Stimulated activated CD8-positive, alpha-beta memory T cell treated with anti-CD3 and anti-CD28 coated beads, Interleukin-4, amount 100 ng/mL, for 1 hour (primary cell): ENCODE measurements at places on chromosomes 5 and 9.

GRCh38 chr5:112551419-112552032 lies 132.4 kb upstream of the EPB41L4A start:
- DNase-seq, result no peak

- no peak for DNase-seq
These were observed at the start of gene PAEP for GRCh38 chr9:135561391-135562234. Gene PAEP, plus strand, starts transcription at chr9:135561756.

DNA sequence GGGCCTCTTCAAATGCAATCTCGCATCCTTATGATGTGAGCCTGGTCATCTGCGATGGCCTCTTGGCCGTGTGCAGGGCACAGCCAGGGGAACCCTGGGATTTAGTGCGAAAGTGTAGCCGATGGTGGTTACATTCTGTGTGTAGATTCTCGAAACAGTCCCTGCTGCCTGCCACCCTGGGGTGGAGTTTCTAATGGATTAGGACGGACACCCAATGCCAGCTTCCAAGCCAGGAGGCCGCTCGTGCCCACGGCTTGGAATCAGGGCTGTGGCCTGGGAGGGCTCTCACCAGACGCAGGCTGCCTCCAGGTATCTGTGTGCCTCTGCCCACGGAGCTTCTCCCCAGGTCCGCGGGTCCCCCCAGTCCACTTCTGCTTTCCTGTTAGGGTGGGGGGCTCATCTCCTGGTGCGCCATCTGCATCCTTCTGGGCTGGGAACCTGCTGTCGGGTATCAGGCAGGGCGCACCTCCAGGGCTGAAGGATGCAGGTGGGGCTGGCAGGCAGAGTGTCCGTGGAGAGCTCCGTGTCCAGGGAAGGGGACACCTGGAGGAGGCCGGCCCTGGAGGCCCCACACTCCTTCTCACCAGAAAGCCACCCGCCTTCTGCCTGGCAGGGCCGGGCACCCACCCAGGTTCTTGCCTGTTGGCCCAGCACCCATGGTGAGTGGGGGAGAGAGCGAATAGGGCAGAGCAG lies 3.4 kb upstream of the SLC12A7 start:
- no peak for DNase-seq

DNA sequence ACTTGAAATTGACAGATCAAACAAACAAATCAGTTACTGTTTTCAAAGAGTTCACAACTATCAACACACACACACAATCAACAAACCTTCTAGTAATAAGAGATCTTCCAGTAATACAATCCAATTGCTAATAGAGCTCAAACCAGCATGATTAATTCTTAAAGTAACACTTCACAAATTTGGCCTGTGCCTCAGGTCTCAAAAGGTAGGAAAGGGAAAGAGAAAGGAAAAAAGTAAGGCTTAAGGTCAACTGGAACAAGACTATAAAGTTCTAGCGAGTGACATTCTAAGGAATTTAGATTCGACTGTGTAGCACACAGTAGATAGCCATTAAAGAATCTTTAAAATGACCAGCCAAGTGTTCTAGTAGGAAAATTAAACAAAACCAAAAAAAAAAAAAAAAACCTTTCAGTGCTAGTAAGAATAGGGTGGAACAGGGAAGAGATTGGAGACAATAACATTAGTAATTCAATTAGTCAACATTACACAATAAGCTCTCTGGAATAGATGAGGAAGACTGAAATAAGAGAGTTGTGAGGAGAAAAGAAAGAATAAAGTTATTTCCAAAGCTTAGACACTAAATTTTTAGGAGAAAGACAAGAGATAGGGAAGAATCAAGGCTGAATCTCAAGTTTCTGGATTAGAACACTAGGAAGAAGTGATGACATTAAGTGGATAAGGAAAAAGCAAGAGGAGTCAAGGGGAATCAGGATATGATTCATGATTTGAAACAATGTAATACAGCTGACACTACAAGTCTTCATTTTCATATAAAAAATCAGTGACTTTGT lies 86.1 kb downstream of the FBXL17 start:
- DNase-seq, result no peak

GRCh38 chr9:101427957-101428655 lies 7.5 kb downstream of the ALDOB start:
- no peak for DNase-seq

GRCh38 chr9:135492886-135493669 lies 7.4 kb upstream of the MRPS2 start:
- no peak for DNase-seq

GRCh38 chr5:169268019-169268418 lies 32.9 kb downstream of the SLIT3 start:
- DNase-seq, result no peak

GRCh38 chr9:106025453-106025852 lies 331.1 kb downstream of the TMEM38B start:
- DNase-seq, result no peak

- DNase-seq, result no peak
These were observed 232.3 kb upstream of the WWC1 start for GRCh38 chr5:168059131-168059530.

- no peak for DNase-seq
These were observed 56.9 kb upstream of the COL15A1 start for GRCh38 chr9:98886691-98887229.

- no peak for DNase-seq
These were observed 16.0 kb upstream of the GLRX start for GRCh38 chr5:95838556-95838955.

GRCh38 chr5:103561685-103562452 lies 720 bp downstream of the NUDT12 start:
- DNase-seq, result no peak

DNA sequence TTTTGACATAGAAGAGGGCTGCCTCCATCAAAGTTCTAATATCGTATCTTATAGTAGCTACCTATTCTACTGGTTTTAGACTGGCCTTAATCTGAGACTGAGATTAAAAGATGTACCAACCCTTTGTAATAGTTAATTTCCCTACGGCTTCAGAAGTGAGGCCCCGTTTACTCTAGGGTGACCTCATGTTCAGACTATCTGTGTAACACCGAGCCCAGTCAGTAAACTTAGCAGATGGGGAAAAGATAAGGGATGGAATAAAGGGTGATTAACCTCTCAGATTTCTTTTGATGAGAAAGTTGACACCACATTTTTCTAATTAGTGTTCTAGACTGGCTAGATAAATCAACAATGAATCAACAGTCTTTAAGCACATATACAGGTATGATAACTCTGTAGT lies 283.1 kb downstream of the KCTD16 start:
- DNase-seq, result no peak

DNA sequence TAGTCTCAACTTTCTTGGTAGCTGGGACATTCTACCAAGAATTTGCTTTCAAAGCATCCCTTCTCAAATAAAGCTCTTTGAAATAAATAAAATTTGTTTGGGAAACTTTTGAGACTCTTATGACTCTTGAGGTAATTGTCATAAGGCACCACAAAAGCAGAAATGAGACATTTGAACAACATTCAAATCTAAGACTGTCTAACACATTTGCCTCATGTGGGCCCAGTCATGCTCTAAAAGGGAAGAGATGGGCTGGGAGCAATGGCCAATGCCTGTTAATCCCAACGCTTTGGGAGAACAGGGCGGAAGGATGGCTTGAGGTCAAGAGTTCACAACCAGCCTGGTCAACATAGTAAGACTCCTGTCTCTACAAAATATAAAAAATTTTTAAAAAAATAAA lies 26.4 kb downstream of the SLC31A2 start:
- DNase-seq, result no peak

- no peak for DNase-seq
These were observed 35.5 kb downstream of the EXOC3 start for GRCh38 chr5:478369-478981.

- DNase-seq, result no peak
These were observed 162.8 kb downstream of the GABRG2 start for GRCh38 chr5:162230348-162230747.

- no peak for DNase-seq
These were observed 11.3 kb upstream of the CDH6 start for GRCh38 chr5:31182136-31182535.

GRCh38 chr9:136700959-136701667 lies 11.3 kb upstream of the DIPK1B start:
- DNase-seq, result no peak
